ENCODE measurements at places on chromosomes 6 and 20.

DNA sequence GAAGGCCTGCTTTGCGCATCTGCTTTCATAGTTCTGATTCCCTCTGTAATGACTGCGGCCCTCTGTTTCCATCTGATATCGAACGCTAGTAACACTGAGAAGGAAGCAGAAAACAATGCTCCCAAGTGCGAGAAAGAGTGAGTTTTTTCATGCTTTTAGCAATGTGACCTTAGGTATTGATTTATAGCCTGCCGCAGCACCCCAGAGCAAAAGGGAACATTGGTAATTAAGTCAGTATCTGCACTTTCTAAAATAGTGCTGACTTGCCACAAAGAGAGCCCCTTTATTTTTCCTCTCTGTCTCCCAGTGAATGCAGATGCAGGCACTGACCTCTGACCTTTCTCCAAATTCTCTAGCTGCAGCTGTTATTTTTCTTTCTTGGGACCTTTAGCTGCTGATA, 129.8 kb downstream of the HDGFL1 start:
- no peak for DNase-seq

- no peak for DNase-seq
Observed at GRCh38 chr6:108002365-108003221, 44.6 kb upstream of the SEC63 start.

DNA sequence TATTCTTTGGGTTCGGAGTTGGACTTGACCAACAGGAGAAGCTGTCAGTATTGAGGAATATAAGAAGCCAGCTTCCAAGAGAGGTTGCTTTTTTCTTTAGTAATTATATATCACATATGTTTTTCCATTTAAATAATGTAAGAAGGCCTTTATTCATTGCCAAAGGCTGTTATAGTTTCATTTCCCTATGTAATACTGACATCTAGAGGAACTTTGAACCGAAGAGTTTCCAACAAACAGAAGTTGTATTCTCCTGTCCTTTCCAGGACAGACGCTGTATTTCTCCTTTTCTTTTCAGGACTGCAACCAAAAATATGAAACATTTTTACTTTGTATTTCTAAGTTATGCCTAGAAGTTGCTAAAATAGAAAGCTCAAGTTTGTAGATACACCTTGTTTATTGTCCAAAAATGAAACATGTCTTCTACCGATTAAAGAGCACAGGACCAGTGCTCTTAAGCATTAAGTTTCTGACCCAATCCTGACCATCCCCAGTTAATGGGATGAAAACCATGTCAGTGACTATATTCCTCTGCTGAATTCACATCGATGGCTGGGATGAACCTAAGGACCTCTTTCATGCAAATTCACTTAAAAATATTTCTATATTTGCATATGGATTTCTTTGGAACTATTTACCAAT, 55.1 kb downstream of the MYLK4 start:
- no peak for DNase-seq

GRCh38 chr6:166595061-166595780, 8.7 kb upstream of the RAMACL start:
- no peak for DNase-seq

DNA sequence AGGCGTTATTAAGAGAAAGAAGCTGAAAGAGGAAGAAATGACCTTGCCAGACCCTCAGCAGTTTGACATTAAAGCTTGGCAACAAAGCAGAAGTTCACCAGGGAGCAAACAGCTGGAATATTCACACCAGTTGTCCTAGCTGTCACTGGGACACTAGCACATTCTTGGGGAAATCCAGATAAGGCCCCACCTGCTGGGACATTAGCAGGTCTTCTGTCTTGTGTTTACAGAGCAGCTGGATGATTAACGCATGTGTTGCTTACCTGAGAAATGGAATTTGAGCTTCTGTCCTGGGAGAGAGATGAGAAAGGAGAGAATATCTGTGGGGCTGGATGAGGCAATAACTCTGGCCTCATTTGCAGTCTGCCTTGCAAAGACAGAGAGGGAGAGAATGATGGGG, 137.6 kb upstream of the RIN2 start:
- DNase-seq, result no peak

GRCh38 chr6:56040889-56041301, 165.5 kb upstream of the BMP5 start:
- DNase-seq, result no peak

DNA sequence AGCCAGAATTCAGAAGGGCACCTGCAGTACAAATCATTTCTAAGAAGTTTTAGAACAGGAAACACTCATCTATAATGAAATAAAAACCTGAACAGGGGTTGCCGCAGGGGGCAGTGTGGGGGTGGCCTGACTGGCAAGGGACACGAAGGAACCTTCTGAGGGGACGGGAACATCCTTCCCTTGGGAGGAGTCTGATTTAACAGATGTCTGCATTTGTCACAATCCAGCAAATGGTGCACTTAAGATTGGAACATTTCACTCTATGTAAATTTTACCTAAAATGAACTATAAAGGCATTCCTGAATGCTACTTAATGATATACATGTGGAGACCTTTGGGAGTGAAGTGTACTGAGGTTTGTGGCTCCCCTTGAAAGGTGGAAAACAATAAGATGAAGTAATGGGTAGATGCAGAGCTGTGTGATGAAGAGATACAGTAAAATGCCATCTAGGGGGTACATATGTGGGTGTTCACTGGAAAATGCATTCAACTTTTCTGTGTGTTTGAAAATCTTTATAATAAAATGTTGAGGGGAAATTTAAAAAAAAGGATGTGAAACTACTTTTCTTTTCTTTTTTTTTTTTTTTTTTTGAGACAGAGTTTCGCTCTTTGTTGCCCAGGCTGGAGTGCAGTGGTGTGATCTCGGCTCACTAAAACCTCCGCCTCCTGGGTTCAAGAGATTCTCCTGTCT, 89.5 kb downstream of the SNX5 start:
- DNase-seq, result no peak

DNA sequence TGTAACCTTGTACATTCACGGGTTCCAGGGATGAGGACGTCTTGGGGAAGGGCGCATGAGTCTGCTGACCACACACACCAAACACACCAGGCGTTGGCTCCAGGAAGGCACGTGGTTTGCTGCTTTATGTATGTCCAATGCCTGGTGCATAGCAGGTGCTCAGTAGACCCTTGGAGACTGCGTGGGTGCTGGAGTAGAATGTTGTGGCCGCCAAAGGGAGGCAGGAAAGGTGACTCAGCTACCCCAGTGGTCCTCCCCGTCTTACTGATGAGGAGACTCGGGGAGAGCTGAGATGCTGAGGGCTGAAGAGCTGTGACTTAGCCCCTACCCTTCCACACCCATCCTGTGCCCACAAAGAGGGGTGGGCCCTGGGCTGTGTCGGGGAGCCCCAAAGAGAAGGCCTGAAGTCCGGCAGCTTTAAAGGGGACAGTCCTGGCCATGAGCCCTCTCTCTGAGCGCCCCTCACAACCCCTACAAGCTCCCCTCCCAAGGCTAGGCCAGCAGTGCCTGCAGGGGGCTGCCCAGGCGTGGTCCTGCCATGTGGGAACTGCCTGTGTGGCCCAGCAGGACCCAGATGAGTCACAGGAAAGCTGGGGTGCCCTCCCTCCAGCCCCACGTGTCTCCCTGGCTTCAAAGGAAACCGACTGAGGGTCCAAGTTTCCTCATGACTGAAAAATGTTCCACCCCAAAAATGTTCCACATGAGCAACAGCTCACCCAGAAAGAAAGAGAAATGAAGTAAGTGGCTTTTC, 28.0 kb upstream of the PTGIS start:
- no peak for DNase-seq

GRCh38 chr6:44951253-44951747, 376.8 kb upstream of the RUNX2 start:
- no peak for DNase-seq

- DNase-seq, result no peak
Observed at GRCh38 chr6:53984581-53984980, 126.7 kb upstream of the MLIP start.

GRCh38 chr6:158938811-158939254, 61.2 kb downstream of the RSPH3 start:
- DNase-seq, result no peak

GRCh38 chr6:6815732-6816131, 227.2 kb downstream of the LY86 start:
- DNase-seq, result no peak

DNA sequence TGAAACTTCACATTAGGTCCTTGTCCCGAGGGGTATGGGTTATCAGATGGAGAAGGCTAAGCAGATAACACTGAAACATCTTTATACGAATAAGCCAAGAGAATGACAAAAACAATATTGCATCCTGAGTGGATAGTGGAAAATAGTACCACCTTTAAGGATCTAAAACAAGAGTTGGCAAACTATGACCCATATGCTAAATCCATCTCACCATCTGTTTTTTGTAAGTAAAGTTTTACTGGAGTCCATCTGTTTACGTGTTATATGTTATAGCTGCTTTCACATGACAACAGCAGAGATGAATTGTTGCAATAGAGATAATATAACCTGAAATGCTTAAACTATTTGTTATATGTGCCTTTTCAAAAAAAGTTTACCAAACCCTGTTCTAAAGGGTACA, 76.1 kb upstream of the TRDN start:
- DNase-seq, result no peak

DNA sequence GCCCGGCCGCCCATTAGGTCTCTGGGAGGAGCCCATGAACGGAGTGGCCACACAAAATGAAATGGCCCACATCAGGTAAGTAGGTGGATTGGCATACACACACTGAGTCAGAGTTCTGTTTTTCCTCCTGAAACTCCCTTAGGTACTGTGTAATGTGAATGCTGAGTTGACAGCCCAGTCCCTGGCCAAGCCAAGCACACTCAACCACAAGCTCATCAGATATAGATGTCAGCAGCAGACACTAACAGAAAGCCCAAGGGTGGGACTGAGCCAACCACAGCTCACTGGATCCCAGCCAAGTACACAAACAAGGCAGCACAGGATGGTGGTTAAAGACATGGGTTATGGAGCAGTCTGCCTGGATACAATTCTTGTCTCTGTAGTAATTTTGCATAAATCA, 403.4 kb downstream of the GJA1 start:
- peak; percentile 5 for DNase-seq

DNA sequence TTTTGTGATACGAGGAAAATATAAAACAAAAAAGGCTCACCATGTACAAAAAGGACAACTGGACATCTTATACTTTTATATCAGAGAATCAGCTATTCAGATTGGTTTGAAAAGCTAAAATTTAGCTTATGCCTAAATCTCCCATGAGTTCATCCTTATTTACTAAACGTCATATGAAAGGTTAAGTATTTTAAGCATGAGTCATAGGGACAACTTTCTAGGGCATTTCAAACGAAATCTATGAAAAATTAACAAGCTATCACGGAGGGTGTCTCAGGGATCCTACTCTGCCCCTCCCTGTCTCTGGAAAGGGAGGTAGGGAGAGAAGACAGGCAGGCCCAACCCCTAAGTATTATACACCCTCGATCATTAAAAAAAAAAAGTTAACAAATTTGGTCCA, 124.1 kb upstream of the LOC128125822 start:
- no peak for DNase-seq

DNA sequence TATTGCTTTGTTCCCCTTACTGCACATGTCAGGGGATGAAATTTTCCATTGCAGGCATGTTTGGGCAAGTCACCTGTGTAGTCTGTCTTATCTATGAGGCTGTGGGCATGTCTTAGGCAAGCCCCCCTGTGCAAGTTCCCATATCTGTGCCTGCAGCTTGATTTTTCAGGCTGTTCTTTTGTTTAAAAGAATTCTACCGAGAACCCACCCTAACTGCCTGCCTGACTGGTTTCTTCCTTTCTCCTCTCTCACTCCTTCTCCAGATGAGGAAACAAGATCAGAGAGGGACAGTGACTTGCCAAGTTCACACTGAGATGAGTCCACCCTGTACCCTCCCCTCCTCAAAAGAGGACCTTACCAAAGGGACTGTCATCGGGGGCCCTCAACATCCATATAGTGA, 11.0 kb downstream of the TREML2 start:
- no peak for DNase-seq

Data from T1000 (cell line).